ENCODE measurements at places on chromosomes 11 and 22.

DNA sequence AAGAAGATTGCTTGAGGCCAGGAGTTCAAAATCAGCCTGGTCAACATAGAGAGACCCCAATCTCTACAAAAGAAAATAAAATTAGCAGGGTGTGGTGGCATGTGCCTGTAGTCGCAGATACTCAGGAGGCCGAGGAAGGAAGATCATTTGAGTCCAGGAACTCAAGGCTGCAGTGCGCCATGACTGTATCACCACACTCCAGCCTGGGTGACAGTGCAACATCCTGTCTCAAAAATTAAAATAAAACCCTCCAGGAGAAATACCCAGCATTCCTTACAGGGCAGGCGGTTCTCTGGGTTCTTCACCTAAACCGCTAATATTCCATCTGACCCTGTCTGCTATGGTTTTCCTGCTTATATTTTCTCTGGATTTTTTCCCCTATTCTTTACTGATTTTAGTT, 13.5 kb downstream of the TCF20 start:
- H3K27ac ChIP-seq: no peak overlapping the region
- DNase-seq: no peak
- H3K27me3 ChIP-seq: no peaks in the 10 kb centered on the region
- H3K4me1 ChIP-seq: peaks cover 19% of the 10 kb centered on the region
- no peak overlapping the region for H3K4me3 ChIP-seq

- H3K4me1 ChIP-seq: peaks cover 5% of the 10 kb centered on the region
- peaks cover 9% of the 10 kb centered on the region for H3K36me3 ChIP-seq
- no peak overlapping the region for H3K4me3 ChIP-seq
- H3K27me3 ChIP-seq: no peaks in the 10 kb centered on the region
- DNase-seq: no peak
Observed at GRCh38 chr11:59625703-59626102, 10.1 kb upstream of the OSBP start.

DNA sequence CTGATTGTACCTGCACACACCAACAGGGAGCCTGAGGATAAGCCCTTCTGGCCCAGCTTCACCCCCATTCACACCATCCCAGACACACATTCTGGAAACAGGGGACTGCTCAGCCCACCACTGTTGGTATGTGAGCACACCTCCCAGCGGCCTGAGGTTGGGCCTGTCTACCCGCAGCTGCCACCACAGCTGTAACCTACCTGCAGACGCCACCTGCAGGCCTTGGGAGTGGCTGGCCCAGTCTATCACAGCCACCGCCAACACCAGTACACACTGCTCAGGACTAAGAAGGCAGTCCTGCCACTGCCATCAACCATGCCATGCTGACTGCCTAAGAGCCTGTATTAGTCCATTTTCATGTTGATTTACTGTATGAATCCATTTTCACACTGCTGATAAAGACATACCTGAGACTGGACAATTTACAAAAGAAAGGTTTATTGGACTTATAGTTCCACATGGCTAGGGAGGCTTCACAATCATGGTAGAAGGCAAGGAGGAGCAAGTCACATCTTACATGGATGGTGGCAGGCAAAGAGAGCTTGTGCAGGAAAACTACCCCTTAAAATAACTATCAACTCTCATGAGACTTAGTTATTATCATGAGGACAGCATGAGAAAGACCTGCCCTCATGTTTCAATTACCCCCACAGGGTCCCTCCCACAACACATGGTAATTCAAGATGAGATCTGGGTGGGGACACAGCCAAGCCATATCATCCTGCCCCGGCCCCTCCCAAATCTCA, 30.6 kb downstream of the RSF1 start:
- H3K27ac ChIP-seq: no peak overlapping the region
- H3K4me3 ChIP-seq: no peak overlapping the region

DNA sequence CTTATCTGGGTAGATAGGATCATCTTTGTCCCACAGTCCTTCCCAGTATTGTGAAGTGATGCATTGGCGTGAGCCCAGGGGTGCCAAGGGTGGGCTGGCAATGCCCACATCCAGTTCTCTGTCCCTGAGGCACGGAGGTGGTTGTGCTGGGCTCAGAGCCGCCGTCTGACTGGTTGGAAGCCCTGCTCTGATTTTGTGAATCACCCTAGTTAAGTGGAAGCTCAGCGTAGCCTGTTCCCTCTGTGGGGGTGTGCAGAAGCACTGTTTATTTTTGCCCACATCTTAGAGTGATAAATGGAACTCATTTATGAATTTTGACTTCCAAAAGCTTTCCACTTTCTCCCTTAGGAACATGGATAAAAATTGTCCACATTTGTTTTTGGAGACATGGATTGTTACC, 13.6 kb downstream of the BCR start:
- no peak overlapping the region for H3K4me3 ChIP-seq
- DNase-seq: no peak
- no peaks in the 10 kb centered on the region for H3K27me3 ChIP-seq
- H3K4me1 ChIP-seq: no peaks in the 10 kb centered on the region
- H3K27ac ChIP-seq: no peak overlapping the region

- H3K27ac ChIP-seq: no peak overlapping the region
- H3K27me3 ChIP-seq: no peaks in the 10 kb centered on the region
- H3K4me3 ChIP-seq: no peak overlapping the region
- no peaks in the 10 kb centered on the region for H3K36me3 ChIP-seq
- no peak for DNase-seq
Observed at GRCh38 chr11:132054822-132055221, 684.4 kb downstream of the NTM start.

- peaks cover 13% of the 10 kb centered on the region for H3K27me3 ChIP-seq
- peak within 1 kb of the TSS; percentile 87 for H3K27ac ChIP-seq
- peaks cover 63% of the 10 kb centered on the region for H3K4me1 ChIP-seq
- H3K4me3 ChIP-seq: peak within 1 kb of the TSS; percentile 93
- no peak for DNase-seq
- peaks cover 3% of the 10 kb centered on the region for H3K36me3 ChIP-seq
Observed at GRCh38 chr11:10454878-10455631, at the start of gene AMPD3. TSS of gene AMPD3 (plus strand) at chr11:10455264. CDS start at chr11:10461520, 6,256 bp downstream.

All from activated CD8-positive, alpha-beta memory T cell treated with anti-CD3 and anti-CD28 coated beads, Interleukin-2, amount 10 ng/mL, durations not matched to agents 7 days and 5 days (primary cell).